Forelimb muscle (tissue), 1 donor: ENCODE measurements at places on chromosomes 3 and 15. TPM values are rescaled to one million over a fixed set of nuclear protein-coding genes. Genes with fewer than 3 reads are reported as not detected.

DNA sequence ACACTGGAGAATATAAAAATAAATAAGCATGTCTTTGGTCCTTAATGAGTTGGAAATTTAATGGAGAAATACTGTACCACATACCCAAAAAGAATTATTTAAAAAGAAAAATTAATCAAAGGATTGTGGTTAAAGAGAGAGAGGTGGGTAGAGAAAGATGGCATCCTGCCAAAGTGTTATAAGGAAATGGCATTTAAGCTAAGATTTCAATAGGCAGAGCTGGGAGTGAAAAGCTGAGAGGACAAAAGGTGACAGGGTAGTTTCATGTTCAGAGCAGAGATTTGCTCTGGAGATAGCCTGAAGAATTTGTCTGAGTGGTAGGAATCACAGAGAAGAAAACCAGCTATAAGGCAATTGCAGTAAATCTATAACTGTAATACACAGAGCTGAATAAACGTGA is 181.0 kb downstream of the SI start:
- no peak for DNase-seq

DNA sequence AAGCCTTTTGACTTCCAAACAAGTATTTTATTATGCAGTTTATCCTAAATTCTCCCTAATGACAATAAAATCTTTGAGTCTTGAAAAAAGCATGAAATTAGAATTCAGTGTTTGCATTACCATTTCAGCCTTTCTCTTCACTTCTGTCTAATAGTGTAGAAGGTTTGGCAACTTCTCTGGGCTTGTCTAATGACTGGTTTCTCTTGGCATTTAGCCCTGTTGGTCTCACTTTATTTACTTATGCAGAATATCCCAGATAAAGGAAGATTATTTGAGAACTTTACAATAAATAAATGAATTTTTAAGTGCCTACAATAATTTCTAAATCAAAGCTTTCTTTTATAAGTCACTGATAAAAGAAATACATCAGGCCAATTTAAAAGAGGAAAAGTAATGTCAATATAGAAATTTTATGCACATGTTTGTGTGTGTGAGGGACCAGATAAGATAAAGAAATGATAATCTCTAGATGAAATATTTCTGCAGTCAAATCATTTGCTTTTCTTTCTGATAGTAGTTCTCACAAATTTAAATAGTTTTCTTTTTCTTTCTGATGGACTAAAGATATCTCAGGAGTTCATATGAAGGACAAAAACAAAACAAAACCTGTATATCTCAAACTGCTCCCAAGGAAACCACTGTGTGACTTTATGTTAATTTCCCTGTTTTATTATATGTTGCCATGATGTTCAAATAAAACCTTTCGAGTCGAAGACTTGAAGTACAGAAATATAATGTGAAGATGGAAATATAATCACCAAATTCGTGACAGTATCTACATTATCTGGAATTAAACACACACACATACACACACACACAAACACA is 533.1 kb upstream of the CBLB start:
- no peak for DNase-seq

GRCh38 chr3:167653155-167653554 is 587 bp downstream of the WDR49 start:
- no peak for DNase-seq

- no peak for DNase-seq
Measured at GRCh38 chr15:67882487-67883233, 42.8 kb upstream of the RNU6-1 start.

GRCh38 chr15:70503073-70503745 is 260.1 kb downstream of the UACA start:
- DNase-seq: no peak

GRCh38 chr3:59772416-59773408 is 722.9 kb upstream of the CFAP20DC start:
- no peak for DNase-seq

DNA sequence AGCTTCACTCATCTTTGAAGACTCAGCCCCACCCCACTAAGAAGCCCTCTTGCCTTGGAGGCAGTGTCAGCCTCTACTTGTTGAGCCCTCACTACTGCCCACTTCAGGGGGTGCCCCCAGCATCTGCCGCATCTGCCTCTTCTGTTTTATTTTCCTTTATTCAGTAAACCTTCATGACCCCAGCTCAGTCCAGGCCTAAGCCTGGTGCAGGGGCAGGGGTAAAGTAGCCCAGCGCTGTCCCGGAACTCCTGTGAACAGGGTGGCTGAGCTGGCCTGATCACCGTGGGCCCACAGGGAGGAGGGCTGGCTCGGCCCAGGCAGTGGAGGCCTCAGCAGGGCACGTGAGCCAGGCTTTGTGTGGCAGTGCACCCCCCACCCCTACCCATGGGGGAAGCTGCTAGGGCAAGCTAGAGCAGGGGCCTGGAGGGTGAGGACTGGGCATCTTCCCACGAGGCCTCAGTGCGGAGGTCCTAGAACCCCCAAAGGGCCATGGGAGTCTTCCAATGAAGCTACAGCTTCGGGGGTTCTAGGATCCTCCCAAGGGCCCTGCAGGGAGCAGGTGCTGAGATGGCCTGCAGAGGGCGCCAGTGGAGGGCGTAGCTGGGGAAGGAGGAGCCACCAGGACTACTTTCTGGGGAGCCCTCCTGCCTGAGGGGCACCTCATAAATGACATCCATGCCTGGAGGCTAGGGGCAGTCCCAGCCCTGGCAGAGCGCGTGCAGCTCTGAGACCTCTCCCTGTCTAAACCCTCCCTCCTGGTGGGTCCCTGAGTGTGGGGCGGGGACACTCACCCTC is 36.0 kb downstream of the TSPAN3 start:
- DNase-seq: no peak

DNA sequence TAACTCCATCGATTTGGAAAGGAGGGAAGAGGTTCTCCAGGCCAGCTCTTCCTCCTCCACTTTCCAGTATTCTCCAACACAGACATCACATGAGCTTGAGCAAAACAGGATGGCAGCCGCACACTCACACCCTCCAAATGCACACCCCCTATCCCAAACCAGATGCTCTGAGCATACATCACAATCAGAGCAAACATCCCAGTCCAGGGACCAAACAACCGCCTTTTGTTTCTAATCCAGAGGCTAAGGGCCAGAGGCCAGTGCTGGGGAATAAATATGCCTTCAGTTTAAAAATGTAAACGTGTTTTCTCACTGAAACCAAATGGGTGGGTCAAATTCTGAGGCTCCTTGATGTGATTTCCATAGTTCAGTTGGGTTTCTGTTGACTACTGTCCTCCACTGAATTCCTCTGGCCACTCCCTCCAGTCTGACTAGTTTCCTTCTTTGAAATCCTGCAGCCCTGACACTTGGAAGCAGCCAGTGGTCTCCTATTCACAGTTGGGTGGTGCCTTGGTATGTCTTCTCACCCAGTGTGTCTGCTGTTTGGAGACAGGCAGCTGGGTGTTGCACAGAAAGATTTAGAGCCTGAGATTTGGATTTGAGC is 19.2 kb upstream of the MFGE8 start:
- DNase-seq: no peak

DNA sequence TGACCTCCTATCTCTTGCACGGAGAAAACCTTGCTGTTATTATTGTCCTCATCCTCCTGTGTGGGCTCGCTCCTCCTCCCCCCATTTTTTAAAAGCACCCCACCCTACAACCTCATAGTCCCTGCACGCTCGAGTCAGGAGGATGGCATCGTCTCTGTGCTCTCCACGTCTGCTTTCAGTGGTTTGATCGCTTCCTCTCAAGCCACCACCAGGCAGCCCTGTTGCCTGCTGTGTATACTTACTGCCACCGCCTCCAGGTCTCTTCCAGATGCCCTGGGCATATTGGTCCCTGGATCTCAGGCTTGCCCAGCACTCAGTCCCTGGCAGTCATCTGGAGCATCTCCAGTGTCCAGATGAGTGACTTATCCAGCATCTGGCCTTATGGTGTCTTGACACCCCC is 42.1 kb upstream of the GCNT3 start:
- DNase-seq: no peak

DNA sequence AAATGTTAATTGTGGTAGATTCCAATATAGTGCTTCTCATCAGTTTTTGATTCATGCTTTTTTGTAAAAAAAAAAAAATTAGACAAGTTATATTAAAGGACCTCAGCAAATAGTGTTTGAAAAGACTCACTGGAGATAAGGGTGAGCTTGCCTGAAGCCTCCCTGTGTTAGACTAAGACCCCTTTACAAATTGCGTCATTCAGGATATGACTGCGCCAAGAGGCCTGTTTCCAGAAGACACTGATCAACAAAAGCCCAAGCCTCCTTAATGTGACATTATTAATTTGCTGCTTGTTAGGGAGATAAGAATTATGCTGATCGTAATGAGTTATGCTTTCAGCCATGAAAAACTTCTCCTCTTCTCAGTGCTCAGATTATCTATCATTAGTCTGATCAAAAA is 13.0 kb upstream of the DNAJC13 start:
- DNase-seq: no peak

DNA sequence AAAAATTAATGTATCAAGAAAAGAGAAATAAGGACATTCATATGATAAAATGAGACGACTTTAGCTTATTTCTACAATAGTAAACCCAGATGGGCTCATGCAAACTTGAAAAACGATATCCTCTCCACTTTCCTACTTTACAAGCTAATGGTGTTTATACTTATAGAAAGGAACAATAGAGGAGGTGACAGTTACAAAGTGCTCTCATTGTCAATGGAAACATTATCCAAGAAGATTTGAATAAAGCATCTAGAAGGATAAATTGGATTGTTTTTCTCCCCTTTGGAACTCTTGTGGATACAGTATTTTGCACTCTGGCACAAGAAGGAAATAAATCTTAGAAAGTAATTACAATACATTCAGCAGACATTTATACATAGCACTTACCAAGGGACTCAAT is 20.2 kb upstream of the CCDC66 start:
- no peak for DNase-seq

DNA sequence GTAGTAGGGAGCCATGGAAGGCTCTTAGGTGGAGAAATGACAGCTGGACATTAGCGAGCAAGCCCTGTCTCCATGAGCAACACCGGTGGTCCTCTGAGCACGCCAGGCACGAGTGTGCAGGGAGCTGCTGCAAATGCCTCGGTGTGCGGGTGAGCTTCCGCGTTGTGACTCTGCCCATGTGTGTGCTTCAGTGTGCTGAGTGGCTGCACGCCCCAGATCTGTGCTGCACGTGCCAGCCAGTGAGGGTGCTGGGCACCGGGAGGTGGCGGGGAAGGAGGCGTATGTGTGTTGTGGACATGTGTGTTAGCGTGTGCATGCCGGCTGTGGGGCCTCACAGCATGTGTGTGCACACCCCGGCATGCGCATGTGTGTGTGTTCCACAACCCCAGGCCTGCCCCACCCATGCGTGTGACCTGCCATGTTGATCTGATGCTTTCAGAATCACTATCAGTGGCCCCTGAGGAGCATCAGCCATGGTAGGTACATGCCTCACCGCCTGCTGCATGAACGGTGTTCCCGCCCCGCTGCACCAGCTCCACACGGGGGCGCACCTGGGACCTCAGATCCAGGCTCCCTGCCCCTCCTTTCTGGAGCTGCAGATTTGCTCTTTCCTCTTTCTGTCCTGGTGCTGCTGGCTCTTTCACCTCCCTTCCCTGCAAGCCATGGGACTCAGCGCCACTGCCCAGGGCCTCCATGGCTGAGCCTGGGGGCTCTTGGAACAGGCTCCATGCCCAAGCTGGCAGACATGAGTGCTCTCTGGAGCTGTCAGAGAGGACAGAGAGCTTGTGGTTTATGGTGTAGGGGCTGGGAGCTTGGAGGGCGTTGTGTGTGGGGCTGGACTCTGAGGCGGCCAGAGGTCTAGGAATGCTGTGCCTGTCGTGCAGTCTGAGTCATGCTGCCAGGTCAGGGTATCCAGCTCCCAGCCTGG is 169.4 kb downstream of the TBC1D2B start:
- no peak for DNase-seq

DNA sequence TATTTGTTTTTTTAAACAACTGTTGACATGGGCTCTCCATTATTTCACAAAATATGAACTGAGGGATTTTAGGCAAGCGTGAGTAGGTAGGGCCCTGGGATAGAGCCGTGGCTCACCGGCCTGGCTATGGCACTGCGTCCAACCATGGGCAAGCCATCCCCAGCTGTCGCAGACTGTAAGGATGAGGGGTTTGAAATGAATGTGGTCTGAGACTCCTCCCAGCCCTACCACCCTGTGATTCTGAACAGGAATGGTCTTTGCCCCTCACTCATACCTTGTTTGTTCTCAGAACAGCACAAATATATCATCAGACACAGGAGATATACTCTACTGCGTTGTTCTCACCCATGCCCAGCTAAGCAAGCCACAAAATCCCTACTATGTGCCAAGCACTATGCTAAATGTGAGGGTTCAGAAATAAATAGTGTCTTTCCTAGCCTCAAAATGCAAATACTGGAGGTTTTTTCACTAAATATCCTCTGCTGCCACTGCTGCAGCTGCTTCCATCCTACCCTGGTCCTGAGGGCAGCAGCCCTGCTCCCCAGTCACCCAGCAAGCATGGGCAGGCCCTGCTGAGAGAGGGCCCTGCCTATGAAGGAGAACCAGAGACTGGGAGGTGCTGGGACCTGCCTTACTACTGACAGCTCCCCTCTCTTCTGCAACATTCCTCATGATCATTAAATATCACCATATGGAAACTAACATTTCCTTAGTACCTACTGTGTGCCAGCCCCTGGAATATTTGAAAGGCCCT is 102.8 kb downstream of the XXYLT1 start:
- no peak for DNase-seq

DNA sequence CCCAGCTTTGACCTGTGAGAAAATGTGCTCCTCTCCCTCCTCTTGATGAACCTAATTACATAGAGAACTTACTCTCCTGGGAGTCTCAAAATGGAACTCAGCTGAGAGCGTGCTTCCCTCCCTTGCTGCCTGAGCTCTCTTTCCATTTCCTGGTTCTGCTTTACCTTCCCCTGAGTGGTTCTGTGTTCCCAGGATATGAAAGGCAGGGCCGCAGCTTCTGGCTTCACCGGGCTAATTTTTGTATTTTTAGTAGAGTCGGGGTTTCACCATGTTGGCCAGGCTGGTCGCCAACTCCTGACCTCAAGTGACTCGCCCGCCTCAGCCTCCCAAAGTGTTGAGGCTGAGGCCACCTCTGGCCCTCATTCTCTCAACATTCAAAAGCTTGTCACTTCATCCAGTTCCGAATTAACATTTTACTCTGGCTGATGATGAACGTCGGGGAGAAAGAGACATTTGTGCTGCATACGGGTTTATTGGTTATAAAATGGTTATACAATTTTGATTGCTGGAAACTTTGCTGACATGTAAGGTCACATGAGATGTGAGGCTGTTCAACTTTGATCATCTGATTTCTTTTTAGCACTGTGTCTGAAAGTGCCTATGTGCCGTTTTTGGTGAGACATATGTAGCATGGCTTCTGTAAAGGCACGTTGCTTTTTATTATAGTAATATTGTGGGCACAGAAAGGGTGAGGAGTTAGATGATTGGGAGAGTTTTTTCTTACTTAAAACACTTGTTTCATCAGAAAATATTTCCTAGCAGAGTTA is 6.6 kb downstream of the PLS1 start:
- DNase-seq: no peak

Gene TMEM44
- polyA plus RNA-seq: 26.7 TPM

Gene UROC1
- 0.10 TPM for polyA plus RNA-seq

Gene FRMD5
- 0.42 TPM for polyA plus RNA-seq

Gene ISLR2
- polyA plus RNA-seq: 7.3 TPM

Gene TOPBP1
- polyA plus RNA-seq: 25.1 TPM

Gene SMAD3
- polyA plus RNA-seq: 26.3 TPM

Gene TAGLN3
- 3.4 TPM for polyA plus RNA-seq

Gene FEZF2
- not detected for polyA plus RNA-seq

Gene HRH1
- 3.0 TPM for polyA plus RNA-seq

Gene HHLA2
- not detected for polyA plus RNA-seq

Gene TM4SF18
- polyA plus RNA-seq: 10.5 TPM

Gene DHX36
- 45.2 TPM for polyA plus RNA-seq

Gene CLDN16
- polyA plus RNA-seq: 0.13 TPM

Gene CKMT1A
- not detected for polyA plus RNA-seq
